Activated naive CD4-positive, alpha-beta T cell treated with Interleukin-2 at 50 U/mL for 16 hours (primary cell): ENCODE measurements at places on chromosomes 2 and 18.

DNA sequence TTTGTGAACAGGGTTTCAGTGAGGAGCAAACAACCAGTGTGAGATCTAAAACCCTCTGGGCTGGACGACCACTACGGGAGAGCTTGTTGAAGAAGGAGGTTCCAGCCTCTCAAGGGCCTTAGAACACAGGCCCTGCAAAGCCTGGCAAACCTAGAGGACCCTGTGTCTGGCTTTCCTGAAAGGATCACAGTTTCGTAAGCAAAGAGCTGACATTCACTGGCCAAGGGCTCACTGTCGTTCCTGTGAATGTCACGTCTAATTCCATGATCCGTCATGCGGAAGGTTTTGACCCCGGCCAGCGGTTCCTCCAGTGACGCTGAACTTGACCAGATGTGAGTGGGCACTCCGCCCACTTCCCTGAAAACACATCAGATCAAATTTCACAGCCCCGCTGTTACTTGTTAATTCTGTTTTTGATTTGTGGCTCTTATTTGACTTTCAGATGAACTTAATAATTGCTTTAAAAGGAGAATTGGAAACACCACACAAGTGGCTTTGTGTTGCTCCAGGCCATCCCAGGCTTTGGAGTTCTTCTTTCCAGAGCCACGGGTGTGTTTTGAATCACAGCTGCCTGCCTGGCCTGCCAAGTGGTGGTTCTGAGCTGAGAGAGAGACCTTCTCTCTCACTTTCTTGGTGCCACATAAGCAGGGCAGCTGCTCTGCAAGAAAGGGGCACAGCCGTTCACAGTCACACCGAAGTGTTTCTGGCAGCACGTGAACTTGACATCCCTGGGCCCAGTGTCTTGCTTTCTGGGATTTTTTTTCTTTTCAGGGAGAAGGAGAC is 308.4 kb downstream of the NDUFA10 start:
- DNase-seq: no peak

DNA sequence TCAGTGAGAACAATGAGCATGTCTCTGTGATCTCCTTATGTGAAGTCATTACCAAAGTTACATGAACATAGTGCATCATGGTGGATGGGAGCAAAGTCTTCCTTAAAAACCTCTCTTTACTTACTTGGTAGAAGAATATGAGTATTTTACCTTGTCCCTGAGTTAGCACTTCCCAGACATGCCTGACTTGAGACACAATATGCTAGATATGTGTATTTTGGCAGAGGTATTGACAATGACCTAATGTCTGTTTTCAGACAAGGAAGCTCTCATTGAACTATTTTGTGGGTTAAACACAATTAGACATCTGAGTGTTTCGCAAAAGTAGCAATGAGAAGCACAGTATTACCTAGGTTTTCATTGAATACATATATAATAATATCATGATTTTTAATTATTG is 99.1 kb upstream of the MC4R start:
- DNase-seq: no peak

DNA sequence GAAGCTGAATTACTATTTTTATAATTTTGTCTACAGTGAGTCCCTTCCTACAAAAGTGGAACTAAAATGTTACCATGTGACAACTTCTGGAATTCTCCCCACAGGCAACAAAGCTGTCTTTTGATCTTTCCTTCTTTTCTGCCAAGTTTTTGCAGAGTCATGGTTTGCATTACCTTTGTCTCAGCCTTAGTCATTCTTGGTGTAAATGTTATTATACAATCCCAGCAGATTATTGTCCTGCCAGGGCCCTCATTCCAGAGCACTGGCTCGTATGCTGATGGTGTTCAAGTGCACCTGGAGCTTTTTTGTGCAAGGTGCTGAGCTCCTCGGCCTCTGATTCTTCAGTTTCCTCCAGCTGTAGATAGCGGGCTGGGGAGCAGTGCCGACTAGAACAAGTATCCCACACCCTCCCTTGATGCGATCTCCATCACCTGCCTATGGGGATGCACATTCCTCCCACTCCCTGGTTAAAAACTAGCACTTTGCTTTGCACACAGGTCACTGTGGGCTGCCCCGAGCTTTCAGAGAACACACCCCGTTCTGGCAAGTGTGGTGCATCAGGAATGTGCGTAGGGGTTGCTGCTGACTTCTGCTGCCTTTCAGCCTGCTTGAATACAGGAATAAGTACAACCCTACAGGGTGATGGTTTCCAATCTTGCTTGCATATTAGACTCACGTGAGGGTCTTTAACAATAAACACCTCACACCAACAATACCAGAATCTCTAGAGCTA is 263.6 kb downstream of the RNF144A start:
- no peak for DNase-seq

GRCh38 chr18:7878265-7879211 is 311.4 kb downstream of the PTPRM start:
- no peak for DNase-seq

DNA sequence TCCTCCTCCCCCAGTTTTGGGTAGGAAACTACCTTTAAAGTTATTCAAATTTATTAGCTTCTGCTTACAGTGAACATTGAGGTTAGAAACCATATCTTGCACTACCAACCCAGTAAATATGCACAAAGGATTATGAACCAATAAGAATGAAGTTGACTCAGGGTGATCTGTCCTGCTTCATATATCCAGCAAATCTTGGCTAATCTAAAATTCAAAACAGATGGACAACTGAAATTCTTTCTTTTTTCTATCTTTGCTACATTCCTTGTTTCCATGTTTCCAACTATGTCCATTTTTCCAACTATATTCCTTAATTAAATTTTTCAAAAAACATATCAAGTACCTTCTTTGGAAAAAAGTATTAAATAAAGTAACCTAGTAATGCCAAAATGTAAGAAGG is 149.3 kb downstream of the FAM124B start:
- DNase-seq: no peak

GRCh38 chr2:216925636-216926366 is 65.9 kb upstream of the TNP1 start:
- DNase-seq: no peak

DNA sequence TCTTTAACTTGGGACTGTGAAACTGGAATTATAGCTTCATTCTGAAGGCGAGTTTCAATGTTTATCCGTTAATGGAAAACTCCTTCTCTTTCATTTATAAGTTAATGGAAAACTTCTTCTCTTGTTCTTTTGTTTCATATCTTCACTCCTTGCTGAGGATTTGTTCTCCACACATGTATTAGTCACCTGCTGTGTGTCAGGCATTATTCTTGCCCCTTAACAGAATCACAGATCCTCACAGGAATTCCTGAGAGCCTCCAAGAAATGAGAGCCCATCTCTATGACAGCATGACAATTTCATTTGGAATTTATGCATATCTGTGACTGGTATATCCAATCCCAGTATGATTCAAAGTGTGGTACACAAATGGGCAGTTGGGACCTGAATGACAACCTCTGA is 545.8 kb downstream of the BCL11A start:
- no peak for DNase-seq

- no peak for DNase-seq
Observed at GRCh38 chr2:138106606-138107005, 142.3 kb downstream of the HNMT start.

GRCh38 chr2:99899882-99900281 is 242.5 kb downstream of the AFF3 start:
- no peak for DNase-seq

DNA sequence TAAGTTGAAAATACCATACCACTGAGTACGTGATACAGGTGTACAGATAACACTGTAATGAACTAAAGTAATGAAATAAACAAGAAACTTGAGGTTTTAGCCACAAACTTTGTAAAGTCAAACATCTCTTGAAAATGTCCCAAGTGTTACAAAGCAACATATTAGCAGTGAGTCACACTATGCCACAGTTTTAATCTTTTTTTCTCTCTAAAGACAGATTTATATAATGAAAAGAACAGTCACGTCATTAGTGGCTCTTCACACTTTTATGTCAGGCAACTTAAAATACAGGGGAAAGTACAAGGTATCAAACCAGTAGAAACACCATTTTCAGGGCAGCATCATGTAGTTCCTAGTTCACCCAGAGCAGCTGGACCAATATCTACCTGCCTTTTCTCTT is 42.1 kb downstream of the RAPH1 start:
- DNase-seq: no peak

DNA sequence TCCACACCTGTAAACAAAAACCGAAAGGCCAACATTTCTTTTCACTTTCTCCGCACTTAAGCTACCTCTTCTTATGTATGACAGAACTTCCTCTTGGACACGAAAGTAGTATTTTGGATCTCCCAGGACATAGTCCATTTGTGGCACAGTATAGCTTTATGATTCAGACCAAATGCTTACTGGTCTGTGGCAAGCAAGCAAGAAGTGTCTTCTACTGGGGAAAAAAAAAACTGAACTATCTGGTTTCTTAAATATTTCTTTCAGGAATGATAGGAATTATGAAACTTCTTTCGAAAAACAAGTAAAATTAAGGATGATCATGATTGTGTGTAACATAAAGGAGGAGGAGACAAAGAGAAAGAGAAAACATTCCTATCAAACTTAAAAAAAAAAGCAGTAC is 33.6 kb downstream of the SRBD1 start:
- DNase-seq: no peak

DNA sequence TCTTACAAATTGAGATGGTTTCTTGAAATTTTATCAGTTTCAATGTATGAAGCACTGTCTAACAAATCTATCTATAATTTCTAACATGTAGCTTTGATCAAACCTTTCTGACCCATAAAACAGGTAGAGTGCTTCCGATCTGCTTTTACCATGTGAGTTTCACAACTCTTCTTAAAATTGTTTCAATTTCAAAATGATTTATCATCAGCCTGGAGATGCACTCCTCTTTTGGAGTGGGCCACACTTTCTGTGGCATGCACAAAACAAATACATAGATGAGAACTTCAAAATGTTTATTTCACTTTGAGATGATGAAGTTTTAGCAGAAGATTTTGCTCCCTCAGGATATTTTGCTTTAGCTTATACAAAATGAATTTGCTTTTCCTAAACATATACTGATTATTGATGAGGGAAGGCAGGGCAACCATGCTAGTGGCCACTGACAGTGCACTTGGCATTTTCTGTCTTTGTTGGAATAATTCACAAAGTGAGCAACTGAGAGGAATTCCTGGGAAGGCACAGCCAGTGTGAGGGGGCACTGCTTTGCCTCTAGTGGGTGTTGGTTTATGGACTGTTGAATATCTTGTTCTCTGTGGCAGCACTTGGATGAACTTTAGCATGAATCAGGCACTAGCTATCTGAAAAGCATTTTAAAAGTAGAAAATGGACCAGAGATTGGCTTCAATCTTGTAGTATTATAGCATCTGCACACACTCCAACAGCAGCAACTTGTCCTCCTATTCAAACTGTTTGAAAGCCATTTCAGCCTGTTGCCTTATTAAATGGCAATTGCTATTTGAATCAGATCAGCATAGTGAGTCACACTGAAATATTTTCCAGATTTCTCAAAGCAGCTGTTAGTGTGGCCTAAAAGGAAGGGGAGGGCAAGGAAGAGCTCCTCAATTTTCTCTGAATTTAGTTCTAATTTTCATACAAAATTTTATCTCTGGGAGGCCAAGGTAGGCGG is 193.2 kb downstream of the CCDC85A start:
- DNase-seq: no peak

DNA sequence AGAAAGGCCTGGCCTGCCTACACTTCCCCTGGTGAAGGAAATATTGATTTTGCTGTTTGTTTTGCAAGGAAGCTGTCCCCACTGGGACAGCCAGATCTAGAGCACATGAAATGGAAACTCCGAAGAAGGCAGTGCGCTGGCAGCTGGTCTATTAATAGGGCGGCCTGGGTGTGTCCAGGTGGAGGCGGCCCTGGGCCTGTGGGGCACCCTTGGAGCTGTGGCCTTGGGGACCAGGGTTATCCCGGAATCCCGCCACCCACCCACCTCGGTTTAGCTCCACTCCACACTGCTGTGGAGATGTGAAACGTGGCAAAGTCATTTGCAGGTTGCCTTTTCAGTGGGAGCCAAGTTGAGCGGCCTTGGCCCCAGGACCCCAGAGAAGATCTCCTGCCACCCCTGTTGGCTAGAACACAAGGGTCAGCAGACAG is 204.3 kb downstream of the KLHL29 start:
- no peak for DNase-seq

- DNase-seq: no peak
Observed at GRCh38 chr2:8628179-8628865, 53.5 kb upstream of the ID2 start.

DNA sequence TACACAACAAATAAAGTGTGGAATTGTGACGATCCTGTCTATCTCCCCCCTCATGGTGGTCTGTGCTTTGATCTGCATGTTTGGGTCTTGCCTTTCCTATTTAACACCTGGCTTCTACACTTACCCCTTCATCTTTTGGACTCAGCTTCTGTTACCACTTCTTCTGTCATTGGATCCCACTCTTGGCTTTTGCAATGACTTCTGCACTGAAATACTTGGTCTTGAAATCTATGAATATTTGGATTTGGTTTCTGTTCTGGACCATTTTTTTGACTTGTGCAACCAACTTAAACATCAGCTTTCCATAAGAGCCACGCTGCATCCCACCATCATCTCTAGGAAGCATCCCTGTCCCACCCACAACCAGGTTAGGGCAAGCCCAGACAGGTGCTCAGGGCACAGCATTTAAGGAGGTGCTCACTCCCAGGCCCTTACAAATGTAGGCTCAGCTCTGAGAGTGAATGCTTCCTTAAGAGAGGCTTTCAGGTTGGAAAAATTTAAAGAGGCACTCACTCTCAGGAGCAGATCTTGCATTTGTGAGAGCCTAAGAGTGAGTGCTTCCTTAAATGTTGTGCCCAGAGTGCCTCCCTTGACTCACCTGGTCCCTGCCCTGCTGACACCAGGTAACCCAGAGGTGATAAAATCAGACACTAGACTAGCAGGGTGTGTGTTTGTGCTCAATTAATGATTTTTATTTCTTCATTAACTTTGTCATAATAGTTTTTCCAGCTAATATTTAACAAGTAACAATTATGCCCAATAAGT is 124.5 kb upstream of the SH3BP4 start:
- no peak for DNase-seq

GRCh38 chr2:26114151-26114550 is 58.7 kb upstream of the GAREM2 start:
- DNase-seq: no peak

DNA sequence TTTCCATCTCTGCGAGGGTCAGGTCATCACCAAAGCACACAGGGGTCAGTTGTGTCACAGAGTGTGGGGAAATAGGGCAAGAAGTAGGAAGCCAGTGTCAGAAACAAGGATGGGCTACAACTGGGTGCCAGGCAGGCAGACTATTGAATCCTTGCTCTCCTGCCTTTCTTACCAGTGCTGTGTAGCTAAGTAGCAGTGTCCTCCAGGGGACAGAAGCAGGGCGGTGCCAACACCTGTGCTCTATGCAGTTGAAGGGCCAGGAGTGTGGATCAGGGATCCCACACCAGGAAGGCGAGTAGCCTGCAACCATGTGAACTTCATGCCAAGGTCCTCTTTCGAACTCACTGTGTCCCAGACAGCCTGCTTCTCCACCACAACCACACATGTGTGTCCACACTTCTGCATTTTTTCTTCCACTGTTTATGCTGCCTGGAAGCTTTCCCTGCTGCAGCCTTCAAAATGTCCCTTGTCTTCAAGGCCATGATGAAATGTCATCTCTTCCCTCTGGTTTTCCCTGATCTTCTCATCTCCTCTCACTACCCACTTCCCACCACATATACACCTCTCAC is 25.4 kb upstream of the REG3G start:
- no peak for DNase-seq

- DNase-seq: no peak
Observed at GRCh38 chr18:55508651-55509050, 79.3 kb downstream of the TCF4 start.

- no peak for DNase-seq
Observed at GRCh38 chr2:26645762-26646161, 4.6 kb upstream of the CIB4 start.

- no peak for DNase-seq
Observed at GRCh38 chr2:209523867-209524266, 100.0 kb downstream of the MAP2 start.
